B cell (primary cell): ENCODE measurements at places on chromosomes 6 and 20. TPM values are rescaled to one million over a fixed set of nuclear protein-coding genes. Genes with fewer than 3 reads are reported as not detected.

DNA sequence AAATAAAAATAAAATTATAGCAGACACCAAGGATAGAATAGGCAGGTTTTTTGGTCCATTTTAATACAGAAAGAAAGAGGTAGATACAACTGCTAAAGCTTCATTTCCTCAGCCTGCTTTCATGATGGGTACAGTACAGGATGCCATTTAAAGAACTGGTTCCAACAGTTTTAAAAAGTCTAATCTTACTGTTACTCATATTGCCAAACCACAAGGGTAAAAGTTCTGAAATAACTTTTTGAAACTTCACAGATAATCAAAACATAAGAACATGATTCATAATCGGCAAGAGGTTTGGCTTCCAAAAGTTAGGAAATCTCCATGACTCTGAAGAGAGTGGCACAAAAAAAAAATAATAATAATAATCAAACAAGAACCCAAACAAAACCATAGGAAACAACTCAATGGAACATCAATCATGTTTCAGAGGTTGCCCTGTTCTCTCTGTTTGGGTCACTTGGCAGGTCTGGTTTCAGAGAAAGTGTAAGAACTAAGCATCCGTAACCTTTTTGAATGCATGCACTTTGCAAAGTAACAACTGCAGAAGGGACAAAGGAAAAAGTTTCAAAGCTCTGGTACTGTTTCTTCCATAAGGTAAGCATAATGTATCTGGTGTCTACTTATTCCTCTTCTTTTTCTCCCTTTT lies 79.7 kb downstream of the SMLR1 start:
- H3K27ac ChIP-seq = no peak overlapping the region
- no peak overlapping the region for H3K4me3 ChIP-seq
- H3K36me3 ChIP-seq = no peaks in the 10 kb centered on the region
- no peak for DNase-seq
- H3K4me1 ChIP-seq = no peaks in the 10 kb centered on the region
- no peaks in the 10 kb centered on the region for H3K27me3 ChIP-seq

DNA sequence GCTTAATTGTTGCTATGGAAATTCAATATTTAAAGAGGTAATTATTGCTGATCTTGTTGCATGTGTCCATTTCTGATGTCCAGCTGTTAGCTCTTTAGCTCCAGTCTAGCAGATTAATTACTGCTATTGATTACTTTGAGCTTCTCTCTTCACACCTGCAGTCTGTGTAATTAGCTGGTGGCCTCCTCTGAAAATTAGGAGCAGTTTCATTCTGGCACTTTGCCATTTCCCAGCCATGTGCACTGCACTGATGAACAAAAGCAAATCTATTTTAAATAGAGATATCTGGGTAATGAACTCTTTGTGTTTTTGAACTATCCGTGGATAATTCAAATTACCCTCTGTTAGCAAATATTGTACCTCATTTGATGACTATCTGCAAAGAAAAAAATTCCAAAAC lies 275.9 kb downstream of the RNF144B start:
- no peaks in the 10 kb centered on the region for H3K4me1 ChIP-seq
- H3K27me3 ChIP-seq = no peaks in the 10 kb centered on the region
- no peak for DNase-seq
- no peak overlapping the region for H3K27ac ChIP-seq
- no peaks in the 10 kb centered on the region for H3K36me3 ChIP-seq

- DNase-seq = no peak
- H3K27ac ChIP-seq = peak overlapping the region; percentile 71
- H3K36me3 ChIP-seq = no peaks in the 10 kb centered on the region
- no peaks in the 10 kb centered on the region for H3K27me3 ChIP-seq
- peak overlapping the region; percentile 77 for H3K4me3 ChIP-seq
Measured at GRCh38 chr20:46088409-46089166, 1.2 kb downstream of the NCOA5 start.

CLPSL2 gene
- not detected in 2 replicates for total RNA-seq

- no peaks in the 10 kb centered on the region for H3K27me3 ChIP-seq
- H3K27ac ChIP-seq = no peak overlapping the region
- H3K4me3 ChIP-seq = no peak overlapping the region
- no peaks in the 10 kb centered on the region for H3K4me1 ChIP-seq
- no peaks in the 10 kb centered on the region for H3K36me3 ChIP-seq
Measured at GRCh38 chr20:21027569-21027968, 78.6 kb downstream of the LINC00237 start.

- no peak overlapping the region for H3K4me3 ChIP-seq
- H3K27ac ChIP-seq = no peak overlapping the region
- H3K36me3 ChIP-seq = no peaks in the 10 kb centered on the region
Measured at GRCh38 chr20:9407805-9408421, 106.5 kb upstream of the LAMP5 start.

GRCh38 chr6:19571176-19571575 lies 266.0 kb upstream of the ID4 start:
- no peak overlapping the region for H3K27ac ChIP-seq
- no peak for DNase-seq
- H3K4me1 ChIP-seq = no peaks in the 10 kb centered on the region
- H3K27me3 ChIP-seq = no peaks in the 10 kb centered on the region

GRCh38 chr20:51612896-51613295 lies 70.4 kb upstream of the NFATC2 start:
- no peak overlapping the region for H3K4me3 ChIP-seq
- no peaks in the 10 kb centered on the region for H3K36me3 ChIP-seq
- no peaks in the 10 kb centered on the region for H3K27me3 ChIP-seq
- H3K4me1 ChIP-seq = no peaks in the 10 kb centered on the region

GRCh38 chr20:21234806-21235483 lies 68.2 kb upstream of the XRN2 start:
- H3K27me3 ChIP-seq = no peaks in the 10 kb centered on the region
- peaks cover 22% of the 10 kb centered on the region for H3K36me3 ChIP-seq
- no peak overlapping the region for H3K4me3 ChIP-seq
- peaks cover 4% of the 10 kb centered on the region for H3K4me1 ChIP-seq
- no peak overlapping the region for H3K27ac ChIP-seq
- no peak for DNase-seq

GRCh38 chr6:26056583-26057350 lies 30.5 kb upstream of the HFE start:
- peak overlapping the region; percentile 94 for H3K4me3 ChIP-seq
- peak overlapping the region; percentile 91 for H3K27ac ChIP-seq
- peaks cover 16% of the 10 kb centered on the region for H3K4me1 ChIP-seq

- no peak for DNase-seq
- H3K27ac ChIP-seq = no peak overlapping the region
- H3K4me1 ChIP-seq = no peaks in the 10 kb centered on the region
- peaks cover 5% of the 10 kb centered on the region for H3K27me3 ChIP-seq
- H3K36me3 ChIP-seq = no peaks in the 10 kb centered on the region
Measured at GRCh38 chr20:10307359-10307735, 88.7 kb downstream of the SNAP25 start.

- no peaks in the 10 kb centered on the region for H3K4me1 ChIP-seq
- H3K27ac ChIP-seq = no peak overlapping the region
- no peak for DNase-seq
- no peaks in the 10 kb centered on the region for H3K27me3 ChIP-seq
Measured at GRCh38 chr6:142827991-142828390, 117.0 kb downstream of the HIVEP2 start.

DNA sequence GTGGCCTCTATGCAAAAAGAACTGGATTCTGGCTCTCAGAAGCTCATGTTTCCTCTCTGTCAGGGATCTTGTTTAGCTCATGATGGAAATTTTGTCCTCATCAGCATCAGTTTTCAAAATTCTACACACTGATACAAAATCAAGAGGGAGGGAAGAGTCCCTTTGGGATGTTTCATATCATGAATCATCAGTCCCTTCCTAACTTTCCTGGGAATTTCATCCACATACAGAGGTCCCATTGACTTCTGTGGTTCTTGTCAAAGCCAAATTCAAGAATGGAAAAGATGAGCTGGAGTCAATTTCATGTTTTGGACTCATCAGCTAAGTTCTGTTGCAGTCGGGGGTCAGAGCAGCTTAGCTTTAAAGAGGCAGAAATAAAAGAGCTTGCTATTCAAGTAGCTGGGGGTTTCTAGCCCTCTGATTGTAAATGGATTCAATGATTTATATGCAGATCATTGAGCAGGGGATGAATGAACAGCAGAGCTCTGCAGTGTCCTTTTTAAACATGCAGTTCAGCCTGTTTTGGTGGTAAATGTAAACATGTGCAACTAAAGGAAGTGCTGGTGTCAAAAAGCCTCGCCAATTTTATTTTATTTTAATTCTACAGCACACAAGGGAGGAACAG lies 21.3 kb upstream of the TMEM14A start:
- H3K36me3 ChIP-seq = no peaks in the 10 kb centered on the region
- no peaks in the 10 kb centered on the region for H3K27me3 ChIP-seq
- no peak for DNase-seq

DNA sequence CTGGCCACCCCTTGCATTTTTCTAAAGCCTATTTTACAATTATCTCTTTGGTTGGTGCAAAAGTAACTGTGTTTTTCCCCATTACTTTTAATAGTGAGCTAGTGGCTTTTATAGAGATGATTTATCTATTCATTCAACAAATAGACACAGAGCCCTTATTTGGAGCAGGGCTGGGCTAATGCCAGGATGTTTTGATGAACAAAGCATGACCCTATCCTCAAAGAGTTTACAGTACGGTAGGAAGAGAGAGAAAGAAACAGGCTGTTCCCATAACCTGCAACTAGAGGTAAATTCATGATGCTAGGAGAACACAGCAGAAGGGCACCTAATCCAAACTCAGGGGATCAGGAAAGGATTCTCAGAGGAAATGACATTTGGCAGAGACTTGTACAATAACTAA lies 37.3 kb upstream of the UST start:
- DNase-seq = no peak
- no peaks in the 10 kb centered on the region for H3K27me3 ChIP-seq
- no peak overlapping the region for H3K27ac ChIP-seq
- H3K4me1 ChIP-seq = no peaks in the 10 kb centered on the region
- no peaks in the 10 kb centered on the region for H3K36me3 ChIP-seq

DNA sequence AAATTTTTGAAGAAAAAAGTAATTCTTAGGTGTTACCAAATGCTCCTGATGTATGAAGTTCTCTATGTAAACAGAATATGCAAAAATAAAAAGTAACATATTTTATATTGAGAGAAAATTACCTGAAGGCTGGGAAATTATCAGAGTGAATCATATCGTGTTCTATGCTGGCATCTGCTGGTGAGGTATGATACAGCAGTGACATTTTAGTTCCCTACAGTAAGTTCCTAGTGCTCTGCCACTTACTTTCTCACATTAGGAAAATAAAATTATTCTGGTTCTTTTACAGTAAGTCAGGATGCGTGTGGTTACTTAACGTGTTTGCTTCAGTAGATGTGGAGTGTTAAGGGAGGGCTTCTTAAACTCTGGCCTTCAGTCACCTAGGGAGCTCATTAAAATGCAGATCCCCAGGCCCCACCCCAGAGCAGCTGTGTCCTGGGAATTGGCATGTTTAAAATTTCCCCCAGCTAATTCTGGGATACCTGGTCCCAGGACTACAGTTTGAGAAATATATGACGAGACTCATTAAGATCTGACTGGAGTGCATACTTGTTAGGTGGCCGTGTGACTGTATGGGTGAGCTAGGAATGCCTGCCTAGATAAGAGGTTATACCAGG lies 3.2 kb downstream of the ACTR5 start:
- H3K36me3 ChIP-seq = peaks cover 35% of the 10 kb centered on the region
- H3K4me1 ChIP-seq = peaks cover 13% of the 10 kb centered on the region
- no peak overlapping the region for H3K27ac ChIP-seq
- DNase-seq = peak; percentile 67
- H3K4me3 ChIP-seq = no peak overlapping the region

CRYBG1 gene
- 47.0 and 47.2 TPM in 2 replicates for total RNA-seq

DNA sequence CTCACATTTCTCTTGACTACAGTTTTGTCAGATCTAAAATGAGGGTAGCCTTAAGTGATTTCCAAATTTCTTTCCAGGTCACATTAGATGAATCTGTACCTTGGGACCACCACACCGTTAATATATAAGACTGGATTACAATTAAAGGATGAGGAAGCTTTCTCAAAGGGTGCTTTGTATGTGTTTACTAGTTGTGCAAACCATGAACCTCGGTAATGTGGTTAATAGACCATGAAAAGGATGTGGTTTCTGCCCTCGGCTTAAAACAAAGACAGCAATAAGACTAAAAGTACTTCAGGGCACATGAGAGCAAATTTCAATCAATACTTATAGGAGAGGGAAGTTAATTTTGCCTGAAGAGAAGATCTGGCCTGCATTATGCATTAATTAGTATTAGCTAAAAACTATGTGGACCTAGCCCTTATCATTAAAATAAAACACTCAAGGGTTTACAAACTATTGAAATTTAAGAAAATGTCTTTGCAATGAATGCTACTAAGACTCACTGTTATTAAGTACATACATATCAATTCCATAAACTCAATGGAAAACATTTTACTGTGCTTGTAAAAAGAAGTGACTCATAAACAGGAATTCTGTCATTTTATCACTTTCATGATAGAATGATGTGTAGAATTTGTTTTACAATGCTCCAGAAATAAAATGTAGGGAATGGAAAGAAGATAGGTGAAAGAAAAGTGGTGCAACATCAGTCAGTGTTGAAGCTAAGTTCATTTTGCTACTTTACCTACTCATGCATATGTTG lies 936 bp upstream of the TMX4 start:
- H3K27ac ChIP-seq = peak overlapping the region; percentile 84
- H3K4me3 ChIP-seq = peak overlapping the region; percentile 82
- H3K36me3 ChIP-seq = no peaks in the 10 kb centered on the region
- H3K27me3 ChIP-seq = no peaks in the 10 kb centered on the region
- DNase-seq = peak; percentile 79
